ENCODE measurements at places on chromosomes 6 and 20.

DNA sequence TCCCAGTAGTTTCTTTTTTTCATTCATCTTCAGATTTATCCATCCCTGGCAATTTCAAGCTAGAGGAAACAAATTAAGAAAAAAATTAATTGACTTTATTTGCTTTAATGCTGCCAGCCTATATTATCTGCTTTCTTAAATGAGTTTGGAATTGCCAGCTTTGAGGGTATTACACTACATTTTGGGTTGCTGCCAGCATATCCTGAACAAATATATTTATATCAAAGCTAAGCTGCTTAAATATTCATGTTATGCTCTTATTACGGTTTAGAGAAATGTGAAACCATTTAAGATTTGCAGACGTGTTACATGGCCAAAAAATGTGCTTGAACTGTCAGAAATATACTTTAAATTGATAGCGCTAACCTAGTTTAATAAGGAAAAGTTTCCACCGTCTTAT is 59.7 kb downstream of the GRIK2 start:
- DNase-seq, result no peak

GRCh38 chr6:24428615-24429014 is 25.9 kb downstream of the MRS2 start:
- no peak for DNase-seq

- DNase-seq, result no peak
Observed at GRCh38 chr20:47708140-47708807, 77.0 kb downstream of the SULF2 start.

DNA sequence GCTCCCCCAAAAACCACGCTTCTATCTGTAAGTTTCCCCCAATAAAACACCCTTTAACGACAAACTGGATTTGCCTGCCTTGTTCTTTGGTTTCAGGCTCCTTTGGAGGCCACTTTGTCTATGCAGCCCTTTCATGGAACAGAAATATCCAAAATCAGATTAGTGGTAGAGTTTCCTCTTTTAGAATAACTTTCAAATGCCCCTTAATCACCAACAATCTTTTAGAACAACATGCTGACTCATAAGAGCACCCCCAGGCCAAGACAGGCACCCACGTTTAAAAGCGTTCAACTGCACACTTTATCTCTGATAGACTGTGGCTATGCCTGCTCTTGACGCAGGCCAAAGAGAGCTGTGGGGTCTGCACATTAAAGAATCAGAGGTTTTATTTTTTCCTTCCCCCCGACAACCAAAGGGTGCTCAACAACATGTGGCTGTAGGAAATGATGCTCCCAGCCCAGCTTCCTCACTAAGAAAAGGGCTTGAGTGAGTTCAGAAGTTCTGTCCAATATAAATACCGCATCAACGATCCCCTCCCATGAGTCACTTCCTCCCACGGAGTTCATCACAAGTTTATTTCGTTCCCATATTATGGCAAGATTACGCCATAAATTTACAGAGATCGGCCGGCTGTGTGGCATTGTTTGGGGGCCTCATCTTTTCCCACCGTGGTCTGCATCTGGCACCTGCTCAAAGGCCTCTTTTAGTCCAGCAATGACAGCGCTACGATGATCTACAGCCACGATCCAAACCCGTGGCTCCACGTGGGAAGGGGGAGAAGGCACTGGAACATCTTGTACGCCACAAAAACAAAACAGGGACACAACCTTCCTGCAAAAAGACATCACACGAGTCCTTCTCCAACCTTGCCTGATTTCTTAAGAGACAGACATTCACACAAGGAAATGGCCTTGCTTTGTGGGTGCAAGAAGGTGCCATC is 88.8 kb upstream of the NFATC2 start:
- DNase-seq, result peak; percentile 59

- no peak for DNase-seq
Observed at GRCh38 chr6:22925304-22925835, 356.0 kb downstream of the HDGFL1 start.
